ENCODE measurements at places on chromosomes 5 and 9.

GRCh38 chr9:131013015-131013755 is 4.2 kb downstream of the LAMC3 start:
- DNase-seq = no peak

GRCh38 chr5:159198063-159199036 is 11.0 kb downstream of the RNF145 start:
- DNase-seq = no peak

DNA sequence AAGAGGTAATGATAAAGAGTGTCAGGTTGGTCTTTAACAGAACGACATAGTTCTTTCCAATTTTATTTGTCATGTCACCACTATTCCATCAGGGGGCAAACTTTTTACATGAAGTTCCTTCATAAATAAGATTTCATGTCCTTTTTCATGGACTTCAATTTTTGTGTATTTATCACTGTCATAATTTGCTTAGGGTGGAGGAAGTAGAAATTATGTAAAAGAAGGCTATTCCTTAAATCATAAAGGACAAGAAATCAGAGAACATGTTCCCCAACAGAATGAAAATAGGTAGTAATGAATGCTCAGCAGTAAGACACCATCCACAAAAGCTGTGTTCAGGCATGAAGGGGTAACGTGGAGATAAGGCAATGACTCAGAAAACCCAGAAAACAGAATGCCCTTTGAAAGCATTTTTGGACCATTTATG is 72.7 kb downstream of the ZFAND5 start:
- DNase-seq = no peak

DNA sequence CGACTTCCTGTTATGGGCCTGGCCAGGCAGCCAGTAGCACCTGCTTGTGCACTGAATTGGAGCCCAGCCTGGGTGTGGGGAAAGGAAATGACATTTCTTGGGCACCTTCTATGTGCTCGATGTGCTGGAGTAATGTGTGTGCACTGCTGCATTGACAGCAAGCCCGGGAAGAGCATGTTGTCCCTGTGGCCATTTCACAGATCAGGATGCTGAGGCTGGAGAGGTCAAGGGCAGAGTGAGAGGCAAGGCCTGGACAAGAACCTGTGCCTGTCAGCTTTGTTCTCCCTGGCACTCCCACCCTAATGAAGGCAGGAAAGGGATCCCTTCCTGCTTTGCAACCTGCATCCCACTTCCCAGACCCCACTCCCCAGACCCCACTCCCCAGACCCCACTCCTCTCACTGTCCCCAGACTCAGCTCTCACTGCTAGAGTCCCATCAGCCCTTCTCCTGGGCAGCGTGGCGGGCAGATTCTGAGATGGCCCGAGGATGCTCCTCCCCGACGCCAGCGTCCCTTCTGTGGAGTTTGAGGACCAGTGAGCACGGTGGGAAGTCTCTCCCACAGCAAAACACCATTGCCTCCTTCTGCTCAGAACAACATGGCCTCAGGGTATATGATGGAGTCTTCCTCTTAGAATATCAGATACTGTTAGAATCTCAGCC is 49.6 kb downstream of the BARX1 start:
- DNase-seq = no peak

DNA sequence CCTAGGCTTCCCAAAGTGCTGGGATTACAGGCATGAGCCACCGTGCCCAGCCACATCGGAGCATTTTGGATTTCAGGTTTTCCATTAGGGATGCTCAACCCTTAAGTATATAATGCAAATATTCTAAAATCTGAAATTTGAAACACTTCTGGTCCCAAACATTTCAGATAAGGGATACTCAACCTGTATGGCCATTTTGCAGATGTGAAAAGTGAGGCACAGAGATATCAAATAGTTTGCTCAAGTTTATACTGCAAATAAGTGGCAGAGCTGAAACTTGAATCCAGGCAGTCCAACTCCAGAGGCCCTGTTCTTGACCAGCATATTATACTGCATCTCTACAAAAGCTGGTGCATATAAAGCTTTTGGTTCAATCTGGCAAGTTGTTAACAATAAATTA is 2.4 kb downstream of the WDR31 start:
- DNase-seq = no peak

DNA sequence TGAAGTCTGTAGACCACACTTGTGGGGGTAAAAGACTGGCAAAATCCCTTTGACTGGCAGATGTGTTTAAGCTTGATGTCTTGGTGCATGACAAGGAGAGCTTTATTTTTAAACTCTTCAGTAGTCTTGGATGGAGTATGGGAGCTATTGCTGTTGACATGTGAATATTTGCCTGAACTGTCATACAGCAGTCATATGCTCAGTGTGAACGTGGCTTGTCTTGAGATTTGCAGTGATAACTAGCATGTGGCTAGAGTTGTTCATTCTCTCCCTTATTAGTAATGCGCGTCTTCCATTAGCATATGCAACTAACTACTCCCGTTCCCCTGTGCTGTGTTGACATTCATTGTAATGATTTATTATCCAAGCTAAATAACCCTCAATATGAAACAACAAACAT is 523.6 kb upstream of the WWC1 start:
- no peak for DNase-seq

DNA sequence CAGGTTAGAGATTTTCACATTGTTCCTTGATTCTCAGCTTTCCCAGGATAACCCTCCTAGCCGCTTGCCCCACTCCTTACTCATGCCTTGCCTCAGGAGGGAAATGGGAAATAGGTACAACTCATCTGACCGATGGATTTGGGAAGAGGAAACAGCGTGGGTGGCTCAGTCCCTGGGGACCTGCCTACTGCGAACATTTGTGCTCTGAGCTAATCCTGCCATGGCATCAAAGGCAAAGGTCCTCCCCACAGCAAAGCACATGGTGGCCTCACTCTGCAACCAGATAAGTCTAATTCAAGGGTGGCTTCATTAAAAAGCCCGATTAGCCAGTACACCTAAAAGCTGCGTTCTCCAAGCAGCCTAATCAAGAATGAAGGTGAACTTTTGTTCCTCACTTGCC is 82.4 kb upstream of the ADRA1B start:
- DNase-seq = no peak

DNA sequence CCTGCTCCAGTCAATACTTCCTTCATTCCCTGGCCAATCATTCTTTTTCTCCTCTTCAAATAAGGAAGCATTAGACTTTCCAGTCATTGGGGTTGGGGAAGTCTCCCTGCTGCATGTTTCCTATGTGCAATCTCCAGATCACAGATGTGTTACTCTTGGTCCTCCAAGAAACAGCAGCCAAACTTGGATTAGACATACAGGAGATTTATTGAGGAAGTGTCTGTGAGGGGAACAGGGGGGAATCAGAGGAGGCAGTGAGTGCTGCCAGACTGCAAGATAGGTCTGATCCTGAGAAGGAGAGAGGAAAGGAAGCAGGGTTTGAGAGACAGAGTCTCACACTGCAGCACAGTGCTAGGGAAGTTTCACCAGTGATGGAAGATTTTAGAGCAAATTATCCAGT is 40.6 kb upstream of the SLIT3 start:
- DNase-seq = no peak

DNA sequence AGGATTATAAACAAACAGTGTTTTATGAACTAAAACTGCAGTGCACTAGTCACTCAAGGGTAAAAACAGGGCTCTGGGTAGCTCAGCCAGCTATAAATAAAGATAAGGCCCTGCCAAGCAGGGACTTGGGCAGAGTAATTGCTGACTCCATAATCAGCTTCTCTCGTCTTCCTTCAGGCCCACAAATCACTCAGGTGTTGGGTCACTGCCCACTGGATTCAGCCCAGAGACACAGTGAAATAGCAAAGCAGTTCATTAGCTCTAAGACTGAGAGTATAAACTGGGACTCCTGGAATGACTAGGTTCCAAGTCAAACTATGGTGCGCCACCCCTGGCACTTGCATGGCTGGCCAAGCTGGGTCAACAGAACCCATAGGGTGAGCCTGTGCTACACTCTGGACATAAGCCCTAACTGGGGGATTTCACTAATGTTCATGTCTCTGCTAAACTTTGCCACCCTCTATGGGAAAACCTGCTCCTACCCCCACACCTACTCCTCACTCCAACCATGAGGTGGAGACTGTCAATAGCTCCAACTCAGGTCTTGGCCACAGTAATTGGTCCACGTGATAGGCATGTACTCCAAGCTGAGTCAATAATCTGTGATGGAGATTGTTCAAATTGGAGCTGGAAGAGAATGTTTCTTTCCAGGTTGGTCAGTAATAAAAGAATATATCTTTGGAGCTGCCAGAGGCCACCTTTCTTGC is 158.5 kb downstream of the SLIT3 start:
- DNase-seq = no peak

DNA sequence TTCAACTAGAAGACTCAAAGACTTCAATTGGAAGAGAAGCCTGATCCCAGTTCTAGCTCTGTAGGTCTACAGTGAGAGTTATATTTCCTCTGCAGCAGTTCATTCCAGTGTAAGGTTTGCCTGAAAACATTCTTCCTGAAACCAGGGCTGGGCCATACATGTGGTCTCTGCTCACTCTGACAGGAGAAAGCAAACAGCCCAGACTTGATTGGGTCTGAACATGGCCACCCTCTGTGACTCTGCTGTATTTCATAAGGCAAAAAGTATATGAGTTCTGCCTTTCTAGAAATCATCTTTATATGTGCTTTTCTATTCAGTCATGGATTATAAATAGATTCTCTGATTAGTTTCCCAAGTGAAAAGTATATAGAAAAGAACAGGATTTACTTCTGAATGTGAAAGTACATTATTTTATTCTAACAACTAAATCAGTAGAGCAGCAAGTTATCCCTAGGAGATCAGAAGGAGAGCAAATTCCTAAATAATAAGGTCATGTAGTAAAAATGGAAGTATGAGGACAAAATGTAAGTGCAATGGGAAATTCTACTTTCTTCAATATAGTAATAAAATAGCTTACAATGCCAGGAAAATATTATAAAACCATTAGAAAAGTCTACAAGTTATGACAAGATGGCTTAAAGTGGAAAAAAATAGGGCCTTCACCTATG is 144.3 kb downstream of the EFNA5 start:
- DNase-seq = no peak

GRCh38 chr5:28404363-28405071 is 1366.1 kb upstream of the CDH9 start:
- no peak for DNase-seq

GRCh38 chr5:1245905-1246576 is 20.9 kb downstream of the SLC6A18 start:
- no peak for DNase-seq

GRCh38 chr9:114177423-114178064 is 22.2 kb downstream of the COL27A1 start:
- no peak for DNase-seq

DNA sequence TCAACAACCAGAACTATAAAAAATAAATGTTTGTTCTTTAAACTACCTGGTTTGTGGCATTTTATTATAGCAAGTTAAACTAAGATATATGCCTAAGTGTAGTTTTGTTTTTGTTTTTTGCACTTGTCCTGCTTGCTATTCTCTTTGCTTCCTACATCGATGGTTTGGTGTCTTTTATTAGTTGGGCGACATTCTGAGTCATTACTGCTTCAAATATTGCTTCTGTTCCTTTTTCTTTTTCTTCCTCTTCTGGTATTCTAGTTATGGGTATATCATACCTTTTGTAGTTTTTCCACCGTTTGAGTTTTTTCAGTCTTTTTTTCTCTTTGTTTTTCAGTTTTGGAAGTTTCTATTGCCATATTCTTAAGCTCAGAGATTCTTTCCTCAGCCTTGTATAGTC is 86.9 kb downstream of the MACIR start:
- no peak for DNase-seq

GRCh38 chr9:1794547-1795270 is 220.4 kb upstream of the SMARCA2 start:
- DNase-seq = no peak
